ENCODE measurements at places on chromosomes 3 and 15. TPM values are rescaled to one million over a fixed set of nuclear protein-coding genes. Genes with fewer than 3 reads are reported as not detected.

GRCh38 chr15:78374436-78375393, 34.6 kb downstream of the CRABP1 start:
- H3K27ac ChIP-seq: no peak overlapping the region
- H3K36me3 ChIP-seq: no peaks in the 10 kb centered on the region
- H3K27me3 ChIP-seq: peaks cover 27% of the 10 kb centered on the region
- DNase-seq: no peak
- no peak overlapping the region for H3K4me3 ChIP-seq
- H3K4me1 ChIP-seq: peaks cover 11% of the 10 kb centered on the region

GRCh38 chr15:64373360-64373759, 7.9 kb downstream of the PCLAF start:
- H3K4me3 ChIP-seq: no peak overlapping the region
- peaks cover 9% of the 10 kb centered on the region for H3K4me1 ChIP-seq

- peaks cover 22% of the 10 kb centered on the region for H3K4me1 ChIP-seq
- DNase-seq: no peak
- peak within 1 kb of the TSS; percentile 87 for H3K4me3 ChIP-seq
- H3K27me3 ChIP-seq: peaks cover 27% of the 10 kb centered on the region
- peaks cover 4% of the 10 kb centered on the region for H3K36me3 ChIP-seq
These were observed at the start of gene LTK for GRCh38 chr15:41513506-41514227. Gene LTK (minus strand): TSS chr15:41513827. CDS start chr15:41513709, 118 bp downstream.

- DNase-seq: no peak
- H3K27me3 ChIP-seq: peaks cover 95% of the 10 kb centered on the region
- H3K36me3 ChIP-seq: peaks cover 3% of the 10 kb centered on the region
- H3K27ac ChIP-seq: no peak overlapping the region
These were observed 214.6 kb downstream of the MEIS2 start for GRCh38 chr15:36885771-36886170.

The DCUN1D1 gene
- 43.6 TPM for total RNA-seq

The ISLR gene
- 0.12 TPM for total RNA-seq

- no peaks in the 10 kb centered on the region for H3K36me3 ChIP-seq
- no peak overlapping the region for H3K27ac ChIP-seq
- DNase-seq: no peak
- H3K4me1 ChIP-seq: no peaks in the 10 kb centered on the region
These were observed 28.8 kb upstream of the RYK start for GRCh38 chr3:134279466-134279865.

- H3K27ac ChIP-seq: no peak overlapping the region
- H3K27me3 ChIP-seq: peaks cover 11% of the 10 kb centered on the region
- no peak for DNase-seq
- H3K4me1 ChIP-seq: peaks cover 13% of the 10 kb centered on the region
- H3K4me3 ChIP-seq: no peak overlapping the region
- H3K36me3 ChIP-seq: no peaks in the 10 kb centered on the region
These were observed 9.2 kb upstream of the EHD4 start for GRCh38 chr15:41981371-41982132.

- H3K27me3 ChIP-seq: no peaks in the 10 kb centered on the region
- DNase-seq: no peak
- peaks cover 4% of the 10 kb centered on the region for H3K4me1 ChIP-seq
These were observed 7.1 kb downstream of the DHX36 start for GRCh38 chr3:154316974-154317767.

GRCh38 chr3:106299300-106300098, 430.7 kb upstream of the CBLB start:
- peak overlapping the region; percentile 2 for H3K4me3 ChIP-seq
- peaks cover 1% of the 10 kb centered on the region for H3K36me3 ChIP-seq

All from activated T-cell treated with anti-CD3 and anti-CD28 coated beads, Interleukin-2, amount 50 U/mL, for 72 hours (primary cell).